ENCODE measurements at places on chromosomes 12 and 14.

GRCh38 chr12:109949089-109949488 is 47.1 kb downstream of the GIT2 start:
- DNase-seq: no peak

DNA sequence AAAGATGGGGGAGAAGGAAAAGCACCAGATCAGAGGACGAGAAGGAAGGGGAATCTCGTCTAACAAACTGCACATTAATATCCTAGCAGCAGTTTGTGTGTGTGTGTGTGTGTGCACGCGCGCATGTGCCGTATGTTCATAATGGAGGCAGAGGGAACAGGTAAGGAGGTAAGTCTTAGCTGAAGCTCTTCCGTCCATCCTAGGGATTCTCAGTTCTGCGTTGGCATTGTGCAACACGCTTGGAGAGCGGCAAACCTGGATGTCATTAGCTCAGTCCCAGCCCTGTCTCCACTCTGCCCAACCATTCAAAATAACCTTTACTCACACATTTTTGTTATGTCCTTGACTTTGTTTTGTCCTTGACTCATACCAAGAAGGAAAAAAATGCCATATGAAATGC is 1.6 kb upstream of the C1R start:
- no peak for DNase-seq

- no peak for DNase-seq
Observed at GRCh38 chr12:19402743-19403431, 36.4 kb upstream of the AEBP2 start.

DNA sequence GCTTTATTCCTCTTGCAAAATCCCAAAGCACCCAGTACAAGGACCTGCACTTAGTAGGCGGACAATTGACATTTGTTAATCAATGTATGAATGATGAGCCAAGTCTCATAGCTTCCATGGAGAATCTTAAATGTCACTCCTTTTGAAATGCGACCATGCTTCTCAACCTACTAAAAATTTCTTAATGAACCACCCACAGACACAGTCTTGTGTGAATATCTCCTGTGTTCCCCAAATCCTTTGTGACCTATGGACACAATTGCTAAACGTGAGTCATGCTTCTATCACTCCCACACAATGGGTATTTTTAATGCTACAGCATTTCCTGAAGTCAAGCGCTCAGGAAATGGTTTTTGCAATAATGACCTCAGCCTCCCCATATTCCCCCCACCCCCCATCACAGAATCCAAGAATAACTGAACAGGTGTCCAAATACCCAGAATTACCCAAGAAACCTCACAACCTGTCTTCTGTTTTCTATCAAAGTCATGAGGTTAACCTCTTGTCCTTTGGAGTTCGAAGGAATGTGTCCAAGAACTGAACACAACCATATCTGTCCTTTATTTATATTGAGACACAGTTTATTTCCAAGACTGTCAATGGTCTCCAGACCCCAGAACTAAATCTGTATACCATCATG is 163.6 kb upstream of the PLEKHG7 start:
- no peak for DNase-seq

DNA sequence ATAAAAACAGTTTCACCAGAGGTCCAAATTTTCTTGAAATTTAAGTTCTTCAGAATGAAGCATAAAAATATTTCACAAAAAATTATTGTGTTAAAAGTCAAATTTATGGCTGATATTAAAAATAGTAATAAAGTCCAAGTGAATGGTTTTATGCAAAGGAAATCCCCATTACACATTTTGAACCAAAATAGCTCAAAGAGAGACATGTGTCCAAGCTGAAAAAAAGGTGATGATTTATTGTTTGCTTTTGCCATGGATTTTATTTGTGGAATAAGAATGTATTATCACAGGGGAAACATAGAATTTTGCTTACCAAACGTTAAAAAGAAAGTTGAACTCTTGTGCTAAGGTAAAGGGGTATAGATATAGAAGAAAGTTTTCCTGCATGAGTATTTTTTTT is 4.6 kb downstream of the FOXG1 start:
- DNase-seq: no peak

GRCh38 chr14:98700748-98701147 is 571.2 kb downstream of the BCL11B start:
- no peak for DNase-seq

GRCh38 chr12:76199808-76200207 is 115.3 kb upstream of the NAP1L1 start:
- DNase-seq: no peak

GRCh38 chr14:93318927-93319326 is 13.9 kb downstream of the BTBD7 start:
- DNase-seq: no peak

- peak; percentile 79 for DNase-seq
Observed at GRCh38 chr14:24036169-24036962, 15.4 kb upstream of the CARMIL3 start.
